NCI-H187 (cell line): ENCODE measurements at places on chromosomes 6 and 20.

- DNase-seq = no peak
These were observed 60.9 kb downstream of the GFRAL start for GRCh38 chr6:55388211-55388610.

GRCh38 chr6:163240556-163240955 is 174.0 kb upstream of the QKI start:
- no peak for DNase-seq

DNA sequence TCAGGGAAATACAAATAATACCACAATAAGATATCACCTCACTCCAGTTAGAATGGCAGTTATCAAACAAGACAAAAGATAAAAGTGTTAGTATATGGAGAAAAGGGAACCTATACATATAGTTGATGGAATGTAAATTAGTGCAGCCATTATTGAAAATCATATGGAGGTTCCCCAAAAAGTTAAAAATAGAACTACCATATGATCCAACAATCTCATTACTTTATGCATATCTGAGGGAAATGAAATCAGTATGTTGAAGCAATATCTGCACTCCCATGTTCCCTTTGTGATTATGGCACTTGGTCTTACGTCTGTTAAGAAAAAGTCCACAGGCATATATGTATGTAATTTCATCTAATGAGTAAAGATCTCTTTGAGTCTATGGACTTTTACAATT is 96.9 kb downstream of the STXBP5 start:
- no peak for DNase-seq

GRCh38 chr20:37987602-37988290 is 45.5 kb downstream of the TTI1 start:
- DNase-seq = no peak

GRCh38 chr6:87395431-87395830 is 12.3 kb upstream of the CFAP206 start:
- DNase-seq = no peak

DNA sequence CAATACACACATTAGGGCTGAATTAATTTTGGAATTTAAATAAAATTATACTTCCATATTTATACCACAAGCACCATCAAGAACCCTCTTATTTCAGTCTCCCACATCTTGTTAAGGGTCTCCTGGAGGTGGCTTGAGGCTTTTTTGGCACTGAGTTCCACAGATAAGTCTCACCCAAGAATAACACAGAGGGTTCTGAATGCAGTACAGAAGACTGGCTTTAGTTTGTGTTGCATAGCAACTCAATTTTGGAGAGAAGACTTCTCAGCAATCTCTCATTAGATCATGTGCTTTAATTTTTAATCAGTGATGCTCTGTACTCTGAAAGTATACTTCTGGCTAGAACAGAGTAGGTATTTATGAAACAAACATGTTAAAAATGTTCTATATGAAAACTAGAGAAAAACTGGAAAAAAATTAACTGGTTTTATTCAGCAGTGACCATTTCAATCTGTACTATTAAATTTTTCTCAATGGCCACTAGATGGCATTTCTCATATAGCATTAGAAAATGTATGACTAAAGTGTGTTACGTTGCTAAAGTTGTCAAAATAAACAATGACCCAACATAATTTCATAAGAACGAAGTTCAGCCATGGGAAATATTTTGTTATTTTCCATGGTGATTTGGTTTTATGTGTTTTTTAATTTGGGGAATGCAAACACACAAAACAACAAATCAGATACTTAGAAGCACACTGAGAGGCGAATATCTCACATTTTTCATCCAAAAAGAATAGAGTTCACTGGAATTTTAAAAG is 32.7 kb upstream of the MAP7 start:
- no peak for DNase-seq

DNA sequence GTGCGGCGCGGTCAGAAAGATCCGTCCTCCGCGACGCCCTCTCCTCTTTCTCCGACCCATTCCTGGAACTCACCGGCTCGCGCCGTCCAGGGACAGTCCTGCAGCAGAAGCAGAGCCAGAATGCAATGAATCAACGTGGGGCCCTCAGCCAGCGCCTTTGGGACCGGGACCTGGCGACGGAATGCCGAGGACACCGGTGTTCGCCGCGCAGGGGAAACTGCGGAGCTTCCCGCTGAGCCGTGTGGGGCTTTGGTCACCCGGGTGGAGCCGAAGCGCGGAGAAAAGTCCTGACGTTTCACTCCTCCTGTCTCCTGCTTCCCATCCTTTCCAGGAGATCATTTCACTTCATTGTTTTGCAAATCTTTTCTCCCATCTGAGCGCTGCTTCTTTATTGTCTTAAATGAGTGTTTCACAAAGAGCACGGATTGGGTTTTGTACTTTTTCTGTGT is 26.5 kb downstream of the ULBP1 start:
- no peak for DNase-seq

GRCh38 chr6:95094751-95095663 is 482.3 kb upstream of the MANEA start:
- no peak for DNase-seq
